ENCODE measurements at places on chromosomes 1 and 21.

DNA sequence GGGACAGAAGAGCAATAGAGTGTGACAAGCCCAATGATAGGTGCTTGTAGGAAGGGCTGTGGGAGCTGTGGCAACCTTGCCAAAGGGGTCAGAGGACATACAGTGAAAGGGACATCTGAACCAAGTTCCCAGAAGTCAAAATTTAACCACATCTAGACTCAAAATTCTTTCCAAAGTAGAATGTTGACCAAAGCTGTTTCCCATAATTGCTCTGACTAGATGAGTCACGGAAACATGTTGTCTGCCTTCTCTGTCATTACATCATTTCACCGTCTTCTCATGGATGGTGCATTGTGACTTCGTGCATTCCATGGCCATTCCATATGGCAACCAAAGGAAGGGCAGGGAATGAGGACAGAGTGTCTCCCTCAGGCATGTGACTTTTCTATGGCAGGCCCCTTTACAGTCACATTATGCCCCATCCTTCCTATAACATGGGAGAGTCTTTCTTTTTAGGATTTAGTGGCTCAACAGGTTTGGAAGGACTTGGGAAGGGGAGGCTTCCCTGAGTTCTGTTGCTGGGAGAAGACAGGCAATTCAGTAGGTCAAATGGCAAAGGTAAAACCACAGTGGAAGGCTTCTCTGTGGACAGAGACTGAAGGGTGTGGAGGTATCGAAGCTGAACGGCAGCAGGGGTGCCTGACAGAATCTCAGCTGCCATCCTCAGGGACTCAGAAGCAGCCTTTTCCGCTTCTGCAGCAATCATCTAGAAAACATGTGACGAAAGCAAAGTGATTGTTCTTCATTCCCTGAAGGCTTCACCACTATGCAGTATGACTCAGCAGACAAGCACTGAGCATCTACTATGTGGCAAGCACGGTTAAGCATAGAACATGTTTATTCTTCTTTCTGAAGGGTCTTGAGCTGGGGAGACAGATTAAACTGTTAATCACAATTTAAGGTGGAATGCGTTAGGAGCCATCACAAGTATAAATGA, 24.7 kb downstream of the NPHS2 start:
- peak; percentile 38 for DNase-seq

GRCh38 chr1:98962156-98962555, 42.5 kb downstream of the PLPPR5 start:
- DNase-seq, result no peak

DNA sequence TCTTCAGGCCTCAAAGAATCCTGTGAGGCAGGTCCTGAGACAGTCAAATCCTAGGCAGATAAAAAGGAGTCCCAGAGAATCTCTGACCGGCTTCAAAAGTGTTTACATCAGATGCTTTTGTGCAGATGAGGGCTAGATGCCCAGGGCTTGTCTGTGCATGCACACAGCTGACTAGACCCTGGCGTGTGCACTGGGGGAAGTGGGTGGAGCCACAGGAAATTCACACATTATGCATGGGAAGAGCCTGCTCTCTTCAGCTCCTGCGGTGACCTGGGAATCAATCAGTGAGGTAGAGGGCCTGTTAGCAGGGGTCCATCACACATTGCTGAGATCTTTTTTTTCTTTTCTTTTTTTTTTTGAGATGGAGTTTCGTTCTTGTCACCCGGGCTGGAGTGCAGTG, 36.6 kb upstream of the NHLH2 start:
- no peak for DNase-seq

DNA sequence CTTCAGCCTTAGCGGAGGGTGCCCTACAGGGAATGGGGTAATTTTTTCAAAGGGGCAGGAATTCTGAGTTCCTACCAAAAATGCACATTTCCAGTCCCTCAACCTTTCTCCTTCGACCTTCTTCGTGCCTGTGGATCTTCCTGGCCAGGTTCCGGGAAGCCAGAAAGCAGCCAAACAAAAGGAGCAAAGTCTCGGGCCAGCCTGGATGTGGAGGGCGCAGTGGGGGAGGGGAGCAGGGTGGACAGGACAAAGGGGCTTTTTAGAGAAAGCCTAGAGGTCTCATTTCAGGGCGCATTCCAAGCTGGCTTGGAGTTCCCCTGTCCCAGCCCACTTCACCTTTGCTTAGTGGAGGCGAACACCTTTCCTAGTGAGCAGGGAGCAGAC, 2.9 kb upstream of the INAVA start:
- DNase-seq, result peak; percentile 52

GRCh38 chr1:100413035-100413434, 60.7 kb downstream of the CDC14A start:
- DNase-seq, result no peak

DNA sequence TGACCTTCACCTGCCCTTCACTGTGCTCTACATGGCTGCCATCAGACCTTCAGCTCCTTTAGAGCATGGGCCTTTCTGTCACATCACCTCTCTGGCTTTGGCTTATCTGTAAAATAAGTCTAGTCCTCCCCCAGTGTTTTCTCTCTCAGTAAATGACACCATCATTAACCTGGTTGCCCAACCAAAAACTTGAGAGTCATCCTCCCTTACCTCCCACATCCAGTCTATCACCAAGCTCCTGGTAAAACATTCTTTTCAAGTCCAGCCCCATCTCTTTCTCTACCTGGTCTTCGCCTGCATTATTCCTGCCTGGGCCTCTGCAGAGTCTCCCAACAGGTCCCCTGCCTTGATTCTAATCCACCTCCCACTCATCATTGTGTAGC, 13.1 kb downstream of the SLC26A9 start:
- no peak for DNase-seq

- peak; percentile 28 for DNase-seq
Measured at GRCh38 chr1:39462074-39462473, 29.4 kb upstream of the BMP8A start.

GRCh38 chr1:6497215-6497866, 5.9 kb upstream of the PLEKHG5 start:
- DNase-seq, result peak; percentile 65

- no peak for DNase-seq
Measured at GRCh38 chr1:76572229-76572628, 295.1 kb upstream of the ST6GALNAC5 start.

- no peak for DNase-seq
Measured at GRCh38 chr1:13582713-13583443, 754 bp upstream of the PDPN start.

- peak; percentile 99 for DNase-seq
Measured at GRCh38 chr1:110003747-110004428, 19.3 kb downstream of the AHCYL1 start.

GRCh38 chr1:6027591-6027990, 18.1 kb upstream of the KCNAB2 start:
- DNase-seq, result no peak

DNA sequence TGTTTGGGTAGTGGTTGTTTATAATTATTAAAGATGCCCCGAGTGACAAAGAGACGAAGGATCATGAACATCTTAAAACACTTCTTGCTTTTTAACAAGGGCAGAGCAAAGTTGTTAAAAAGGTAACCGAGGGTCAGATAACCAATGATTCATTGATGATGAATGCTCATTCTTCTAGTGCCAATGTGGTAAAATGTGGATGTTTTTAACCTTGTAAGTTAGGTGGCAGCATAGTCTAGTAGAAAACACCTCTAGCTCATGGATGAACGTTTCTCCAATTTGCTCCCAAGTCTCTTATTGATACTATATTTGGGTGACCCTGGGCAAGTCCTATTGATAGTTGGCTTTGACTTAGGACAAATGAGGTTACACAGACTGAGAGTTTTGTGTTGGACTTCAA, 167.9 kb downstream of the KIF26B start:
- DNase-seq, result peak; percentile 71

- no peak for DNase-seq
Measured at GRCh38 chr1:166876540-166876838, 425 bp upstream of the TADA1 start.

- DNase-seq, result peak; percentile 61
Measured at GRCh38 chr1:200294241-200294640, 115.6 kb downstream of the ZNF281 start.

DNA sequence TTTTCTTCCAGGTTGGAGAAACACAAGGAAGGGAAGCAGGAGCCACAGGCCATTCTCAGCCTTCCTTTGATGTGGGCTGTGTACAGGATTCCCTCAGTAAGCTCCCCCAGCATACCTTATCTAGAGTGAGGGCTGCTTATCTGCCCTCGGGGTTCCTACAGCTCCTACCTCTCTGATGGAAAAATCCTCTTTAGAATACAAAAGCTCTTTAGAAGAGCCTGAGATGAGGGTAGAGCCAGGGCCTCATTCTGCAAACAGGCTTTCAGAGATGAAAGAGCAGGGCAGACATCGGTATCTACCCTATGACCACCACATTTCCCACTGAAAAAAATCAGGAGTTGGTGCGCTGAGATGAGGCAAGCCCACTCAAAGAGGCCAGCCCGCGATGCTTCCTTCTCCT, 85.1 kb downstream of the PLPP3 start:
- DNase-seq, result no peak

DNA sequence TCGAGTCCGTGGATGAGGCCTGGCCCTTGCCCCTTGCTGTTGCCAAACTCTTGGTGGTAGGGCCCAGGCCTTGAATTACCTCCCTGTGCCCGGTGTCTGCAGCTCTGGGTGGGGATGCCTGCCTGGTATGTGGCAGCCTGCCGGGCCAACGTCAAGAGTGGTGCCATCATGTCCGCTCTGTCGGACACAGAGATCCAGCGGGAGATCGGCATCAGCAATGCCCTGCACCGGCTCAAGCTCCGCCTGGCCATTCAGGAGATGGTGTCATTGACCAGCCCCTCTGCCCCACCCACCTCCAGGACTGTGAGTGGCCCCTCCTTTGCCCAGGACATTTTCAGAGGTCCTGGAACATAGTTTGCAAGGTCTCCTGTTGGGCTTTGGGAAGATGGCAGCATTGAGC, 25.7 kb downstream of the MYOG start:
- DNase-seq, result no peak

DNA sequence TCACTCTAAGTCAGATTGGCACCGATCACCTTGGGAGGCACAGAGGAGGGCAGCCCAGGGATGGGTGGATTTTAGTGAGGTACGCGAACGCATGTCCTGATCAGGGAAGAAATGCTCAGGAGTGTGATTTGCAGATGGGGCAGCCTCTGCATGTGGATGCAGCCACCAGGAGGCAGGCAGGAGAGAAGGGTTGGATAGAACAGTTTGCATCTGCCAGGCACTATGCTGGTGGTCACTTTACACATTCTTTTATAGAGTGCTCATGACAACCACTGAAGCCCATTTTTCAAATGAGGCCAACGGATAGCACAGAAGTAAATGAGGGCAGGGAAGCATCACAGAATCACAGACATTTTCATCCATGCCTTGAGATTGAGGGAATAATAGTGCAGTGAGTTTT, 5.7 kb downstream of the LAMB3 start:
- peak; percentile 76 for DNase-seq

DNA sequence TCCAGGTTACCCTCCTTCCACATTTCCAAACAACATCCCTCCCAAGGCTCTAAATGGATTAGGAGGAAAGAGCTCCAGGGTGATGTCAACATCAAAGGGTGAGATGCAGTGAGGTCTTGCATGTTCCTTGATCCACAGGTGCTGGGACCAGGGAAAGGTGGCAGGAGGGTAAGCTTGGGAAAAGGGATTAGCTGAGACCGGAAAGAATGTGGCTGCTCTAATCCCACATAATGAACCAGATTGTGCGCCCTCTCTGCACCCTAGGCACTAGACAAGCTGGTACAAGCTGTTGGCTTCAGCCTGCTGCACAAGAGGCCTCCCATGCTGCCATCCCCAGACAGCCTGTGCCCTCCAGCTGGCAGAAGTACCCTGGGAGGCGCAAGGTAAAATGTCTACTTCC, 34.9 kb downstream of the PLXNA2 start:
- DNase-seq, result no peak

- peak; percentile 63 for DNase-seq
Measured at GRCh38 chr1:39409055-39409816, 82.2 kb upstream of the BMP8A start.

DNA sequence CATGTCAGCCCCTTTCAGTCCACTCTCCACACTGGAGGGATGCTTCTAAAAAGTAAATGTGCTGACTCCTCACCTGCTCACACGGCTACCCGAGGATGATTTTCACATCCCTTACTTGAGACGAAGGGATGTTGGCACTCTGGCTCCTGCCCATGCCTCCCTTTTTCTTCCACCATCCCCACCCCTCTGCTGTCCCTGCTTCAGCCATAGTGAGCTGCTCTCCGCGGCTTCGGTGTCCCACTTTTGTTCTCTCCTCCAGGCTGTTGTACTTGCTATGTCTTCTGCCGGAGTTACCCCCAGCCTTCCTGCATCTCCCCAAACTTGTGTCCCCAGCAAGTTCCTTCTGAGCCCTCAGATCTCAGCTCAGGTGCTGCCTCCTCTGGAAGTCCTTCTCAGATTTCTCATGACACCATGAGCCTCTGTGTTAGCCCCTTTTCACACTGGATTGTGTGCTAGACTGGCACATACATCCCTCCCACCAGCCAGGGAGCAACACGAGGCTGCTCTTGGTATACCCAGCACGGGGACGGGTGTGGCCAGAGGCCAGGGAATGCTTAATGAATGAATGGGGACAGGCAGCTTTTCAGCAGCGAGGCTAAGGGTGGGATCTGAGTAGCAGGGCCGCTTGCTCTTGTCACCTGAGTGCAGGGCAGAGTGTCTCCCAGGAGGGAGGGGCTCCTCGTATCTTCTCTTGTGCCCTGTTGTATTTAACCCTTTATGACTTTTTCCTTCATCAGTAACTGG, 1.3 kb downstream of the ACOT11 start:
- no peak for DNase-seq

DNA sequence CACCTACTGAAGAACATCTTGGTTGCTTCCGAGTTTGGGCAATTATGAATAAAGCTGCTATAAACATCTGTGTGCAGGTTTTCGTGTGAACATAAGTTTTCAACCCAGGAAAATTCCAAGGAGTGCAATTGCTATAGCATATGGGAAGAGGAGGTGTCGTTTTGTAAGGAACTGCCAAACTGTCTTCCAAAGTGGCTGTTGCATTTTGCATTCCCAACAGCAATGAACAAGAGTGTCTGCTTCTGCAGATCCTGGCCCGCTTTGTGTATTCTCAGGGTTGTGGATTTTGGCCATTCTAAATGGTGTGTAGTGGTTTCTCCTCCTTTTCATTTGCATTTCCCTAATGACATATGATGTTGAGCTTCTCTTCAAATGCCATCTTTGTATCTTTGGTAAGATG, 23.8 kb downstream of the GNG4 start:
- DNase-seq, result no peak

DNA sequence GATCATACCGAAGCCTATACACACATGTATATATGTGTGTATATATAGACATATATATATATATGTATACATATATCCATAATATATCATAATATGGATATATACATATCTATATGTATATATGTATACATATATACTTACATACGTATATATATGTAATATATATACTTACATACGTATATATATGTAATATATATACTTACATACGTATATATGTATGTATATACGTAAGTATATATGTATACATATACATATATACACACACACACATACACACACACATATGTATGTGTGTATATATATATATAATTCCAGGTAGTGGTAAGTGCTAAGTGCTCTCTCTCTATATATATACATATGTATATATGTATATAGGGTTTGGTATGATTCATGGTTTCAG, 9.7 kb upstream of the TMEM35B start:
- no peak for DNase-seq

DNA sequence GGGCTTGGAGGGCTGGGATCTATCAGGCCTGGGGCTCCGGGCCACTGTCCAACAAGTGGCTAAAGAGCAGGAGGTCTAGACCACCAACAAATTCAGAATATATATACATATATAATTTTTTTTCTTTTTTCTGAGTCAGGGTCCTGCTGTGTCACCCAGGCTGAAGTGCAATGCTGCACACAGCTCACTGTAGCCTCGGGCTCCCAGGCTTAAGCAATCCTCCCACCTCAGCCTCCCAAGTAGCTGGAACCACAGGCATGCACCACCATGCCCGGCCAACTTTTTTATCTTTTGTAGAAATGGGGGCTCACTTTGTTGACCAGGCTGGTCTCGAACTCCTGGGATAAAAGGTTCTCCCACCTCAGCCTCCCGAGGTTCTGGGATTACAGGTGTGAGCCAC, 6.8 kb upstream of the LAPTM5 start:
- no peak for DNase-seq

Measured in kidney tubule cell (primary cell).